ENCODE measurements at places on chromosomes 7 and 10. TPM values are rescaled to one million over a fixed set of nuclear protein-coding genes. Genes with fewer than 3 reads are reported as not detected.

The BICC1 gene
- polyA plus RNA-seq = 2.2 TPM

The ZNF316 gene
- polyA plus RNA-seq = 18.0 TPM

GRCh38 chr7:114548081-114548980 lies 133.7 kb downstream of the FOXP2 start:
- no peak for DNase-seq

GRCh38 chr7:47669901-47670384 lies 88.0 kb upstream of the TNS3 start:
- no peak for DNase-seq

- DNase-seq = peak; percentile 88
Measured at GRCh38 chr10:97888641-97889262, 39.1 kb downstream of the GOLGA7B start.

DNA sequence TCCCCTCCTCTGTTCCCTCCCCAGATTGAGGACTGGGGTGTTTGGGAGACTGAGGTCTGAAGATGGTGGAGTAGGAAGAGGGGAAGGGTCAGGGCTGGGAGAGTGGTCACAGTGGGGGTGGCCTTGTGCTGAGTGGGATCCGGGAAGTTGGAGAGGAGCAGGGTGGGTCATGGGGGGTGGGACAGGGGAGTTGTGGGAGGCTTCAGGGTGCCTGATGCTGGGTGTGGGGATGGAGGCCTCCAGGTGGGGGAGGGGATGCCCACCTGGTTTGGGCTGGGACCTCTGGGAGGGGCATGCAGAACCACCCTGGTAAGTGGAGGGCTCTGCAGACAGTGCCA lies 2.6 kb downstream of the ZNF775 start:
- no peak for DNase-seq

DNA sequence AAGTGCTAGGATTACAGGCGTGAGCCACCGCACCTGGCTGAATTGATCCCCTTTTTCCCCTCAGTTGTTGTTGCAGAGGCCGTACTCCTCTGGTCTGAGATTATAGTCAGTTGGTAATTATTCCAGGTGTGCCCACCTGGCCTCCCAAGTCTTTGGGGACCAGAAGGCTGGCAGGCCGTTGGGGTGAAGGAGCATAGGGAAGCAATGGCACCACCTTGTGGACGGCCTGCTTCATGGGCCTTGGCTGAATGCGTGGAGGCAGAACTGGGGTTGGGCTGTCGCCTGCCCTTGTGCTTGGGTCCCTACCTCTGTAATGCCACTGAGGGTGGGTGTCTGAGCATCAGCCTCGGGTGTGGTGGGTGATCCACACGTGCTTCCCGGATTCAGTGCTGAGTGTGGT lies 125.7 kb downstream of the RGS10 start:
- peak; percentile 80 for DNase-seq

All from SK-N-SH (cell line).